ENCODE measurements at places on chromosomes 2 and 18.
A peak's percentile ranks its signal among the peaks of the same experiment; 100 is the strongest.

- DNase-seq: no peak
Measured at GRCh38 chr2:110832740-110833139, 100.4 kb downstream of the ACOXL start.

DNA sequence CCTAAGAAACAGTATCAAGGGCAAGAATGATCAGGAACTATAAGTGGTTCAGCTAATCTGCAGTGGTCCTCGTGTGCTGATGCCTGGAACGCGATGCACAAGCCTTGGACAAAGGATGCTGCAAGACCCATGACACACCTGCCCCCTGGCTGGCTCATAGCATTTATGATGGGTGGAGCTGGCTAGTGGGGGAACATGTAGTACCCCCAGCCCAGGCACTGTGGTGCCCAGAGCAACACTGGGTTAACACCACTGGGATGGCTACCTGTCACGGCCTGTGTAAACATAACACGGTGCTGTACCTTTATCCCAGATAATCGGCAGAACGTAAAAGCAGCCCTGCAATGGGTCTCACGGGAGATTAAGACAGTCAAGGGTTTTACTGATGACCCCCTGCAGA is 60.3 kb upstream of the PEX13 start:
- DNase-seq: no peak

DNA sequence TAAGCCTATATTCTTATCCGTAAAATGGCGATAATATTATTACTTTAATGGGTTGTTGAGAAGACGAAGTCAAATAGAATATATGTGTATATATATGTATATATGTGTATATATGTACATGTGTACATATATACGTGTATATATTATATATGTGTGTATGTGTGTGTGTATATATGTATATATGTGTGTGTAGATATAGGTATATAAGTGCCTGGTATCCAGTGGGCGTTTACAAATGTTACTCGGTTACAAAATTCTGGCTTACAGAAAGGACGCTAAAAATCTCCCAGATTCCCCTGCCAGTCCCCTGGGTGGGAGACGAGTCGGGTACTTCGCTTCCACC is 295 bp upstream of the MTX2 start:
- DNase-seq: no peak

- no peak for DNase-seq
Measured at GRCh38 chr2:26619096-26619495, 22.1 kb downstream of the CIB4 start.

- peak; percentile 14 for DNase-seq
Measured at GRCh38 chr2:120761911-120762310, 26.2 kb downstream of the GLI2 start.

GRCh38 chr2:36798724-36799123 is 102.2 kb downstream of the VIT start:
- no peak for DNase-seq

- no peak for DNase-seq
Measured at GRCh38 chr2:62576276-62576939, 70.4 kb upstream of the TMEM17 start.

DNA sequence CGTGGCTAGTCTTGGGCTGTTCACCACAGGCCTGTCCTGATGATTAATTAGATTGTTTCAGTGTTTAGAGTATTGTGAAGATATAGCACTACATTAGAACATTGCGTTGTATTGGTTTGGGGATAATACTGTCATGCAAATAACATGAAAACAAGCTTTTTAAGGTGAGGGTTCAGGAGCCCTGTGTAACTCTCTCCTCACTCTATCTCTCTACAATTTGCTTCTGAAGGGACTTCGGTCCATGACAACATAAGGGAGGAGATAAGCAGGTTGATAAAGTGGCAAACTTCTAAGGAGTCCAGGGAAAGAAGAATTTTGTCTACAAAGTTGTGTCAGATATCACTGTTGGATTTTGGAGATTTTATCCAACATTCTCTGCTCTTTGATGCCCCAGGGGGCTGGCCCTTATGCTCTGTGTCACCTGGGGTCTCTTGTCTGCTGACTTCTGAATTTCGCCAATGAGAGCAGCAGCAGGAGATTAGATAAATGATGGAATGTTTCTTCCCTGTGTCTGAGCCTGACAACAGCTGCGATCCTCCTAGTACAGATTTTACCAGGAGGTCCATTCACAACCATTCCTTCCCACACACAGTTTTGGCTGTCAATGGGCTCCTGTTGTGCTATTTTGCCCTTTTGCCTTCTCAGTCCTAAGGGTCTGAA is 3.3 kb downstream of the TNP1 start:
- no peak for DNase-seq

DNA sequence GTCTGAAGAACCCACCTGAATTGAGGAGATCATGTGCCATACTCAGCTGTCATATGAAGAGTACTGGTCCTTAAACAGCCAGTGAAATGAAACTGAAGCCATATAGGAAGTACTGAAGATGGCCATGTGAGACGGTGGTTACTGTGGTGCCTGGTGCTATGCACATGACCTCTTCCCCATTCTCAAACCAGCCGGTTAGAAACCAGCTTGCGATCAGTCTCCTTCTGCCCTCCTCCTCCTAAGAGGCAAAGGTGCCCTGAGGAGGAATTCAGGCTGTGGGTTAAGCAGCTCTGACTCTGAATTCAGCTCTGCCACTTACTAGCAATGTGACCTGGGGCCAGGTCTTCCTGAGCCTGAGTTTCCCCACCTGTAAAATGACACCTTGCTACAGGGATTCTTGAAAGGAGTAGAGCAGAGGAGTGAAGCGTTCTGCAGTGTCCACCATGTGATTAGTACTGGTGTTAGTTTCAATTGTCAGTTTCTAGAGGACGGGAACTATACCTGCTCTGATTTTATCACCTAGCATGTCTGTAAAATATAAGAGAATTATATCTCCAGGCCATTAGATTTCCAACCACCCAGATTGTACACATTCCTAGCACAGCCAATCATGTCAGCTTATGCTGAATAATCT is 5.1 kb downstream of the FECH start:
- DNase-seq: no peak

- DNase-seq: no peak
Measured at GRCh38 chr2:10201201-10201600, 78.7 kb downstream of the RRM2 start.

GRCh38 chr2:120735746-120736170 is at the start of gene GLI2:
Gene GLI2 (plus strand): TSS chr2:120735868. CDS start chr2:120797321, 61,453 bp downstream.
- peak; percentile 63 for DNase-seq

GRCh38 chr2:98835831-98836385 is 100.1 kb downstream of the CRACDL start:
- DNase-seq: no peak

DNA sequence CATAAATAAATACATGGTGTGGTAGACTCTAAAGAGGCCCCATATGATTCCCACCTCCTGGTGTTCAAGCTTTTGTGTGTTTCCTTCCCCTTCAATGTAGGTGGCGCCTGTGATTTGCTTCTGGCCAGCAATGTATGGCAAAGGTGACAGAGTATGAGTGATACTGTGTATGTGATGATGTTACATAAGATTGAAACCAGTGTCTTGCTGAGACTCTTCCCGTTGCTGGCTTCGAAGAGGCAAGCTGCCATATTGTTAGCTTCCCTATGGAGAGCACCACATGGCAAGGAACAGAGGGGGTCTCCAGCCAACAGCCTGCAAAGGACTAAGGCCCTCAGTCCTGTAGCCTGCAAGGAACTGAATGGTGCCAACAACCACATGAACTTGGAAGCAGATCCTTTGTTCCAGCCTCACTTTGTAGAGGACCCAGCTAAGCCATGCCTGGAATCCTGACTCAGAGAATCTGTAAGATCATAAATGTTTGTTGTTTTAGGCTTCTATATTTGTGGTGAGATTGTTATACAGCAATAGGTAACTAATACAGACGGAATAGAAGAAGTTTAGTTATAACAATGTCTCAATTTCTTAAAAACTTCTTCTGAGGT is 1.7 kb upstream of the SMAD4 start:
- DNase-seq: peak; percentile 31

DNA sequence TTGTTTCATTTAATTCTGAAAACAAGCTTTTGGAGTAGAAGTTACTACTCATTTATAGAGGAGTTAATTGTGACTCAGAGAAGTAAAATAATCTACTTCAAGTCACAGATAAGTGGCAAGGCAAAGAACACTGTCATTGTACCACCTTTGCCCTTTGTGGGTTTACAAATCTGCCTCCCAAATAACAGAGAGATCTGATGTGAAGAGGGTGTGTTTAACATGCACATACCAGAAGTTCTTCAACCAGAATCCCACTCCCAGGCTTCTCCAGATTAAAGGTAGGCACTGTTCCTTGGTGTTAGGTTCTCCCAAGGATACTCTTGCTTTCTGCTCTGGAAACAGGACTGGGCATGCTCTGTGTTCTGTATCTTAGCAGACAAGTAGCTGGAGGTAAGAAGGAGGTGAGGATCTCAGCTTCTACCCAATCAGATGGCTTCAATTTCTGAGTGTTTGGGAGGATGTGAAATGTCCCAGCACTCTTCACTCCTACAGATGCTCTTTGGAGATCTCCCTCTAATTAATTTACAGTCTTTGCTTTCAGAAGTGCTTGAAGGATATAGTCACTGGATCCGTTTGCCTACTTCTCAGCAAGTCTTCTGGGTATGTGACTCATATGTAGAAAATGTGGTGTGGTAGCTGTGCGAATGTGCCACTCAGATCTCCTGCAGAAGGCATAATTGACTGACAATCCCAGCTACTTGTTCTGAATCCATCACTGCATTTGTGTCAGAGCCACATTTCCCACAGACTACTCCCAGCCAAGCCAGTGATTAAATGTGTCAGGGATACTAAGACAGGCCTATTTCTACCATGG is 111.1 kb downstream of the KLHL14 start:
- no peak for DNase-seq

DNA sequence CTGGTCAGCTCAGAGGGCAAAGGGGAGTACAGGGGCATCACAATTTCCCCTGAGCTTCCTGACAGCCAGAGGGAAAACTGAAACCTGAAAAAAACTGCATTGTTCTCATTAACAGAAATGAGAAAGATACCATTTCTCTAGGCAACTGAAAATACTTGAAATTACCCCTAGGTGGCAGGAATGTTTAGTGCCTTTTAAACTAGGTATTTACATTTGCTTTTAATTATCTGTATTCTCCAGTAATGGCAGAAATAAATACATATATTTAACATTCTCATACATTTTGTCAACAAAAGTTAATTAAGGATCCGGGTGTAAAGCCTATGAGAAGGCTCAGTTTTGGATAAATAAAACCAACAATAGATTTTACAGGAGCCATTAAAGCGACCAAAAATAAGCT is 34.5 kb downstream of the RPL31 start:
- DNase-seq: no peak

- peak; percentile 38 for DNase-seq
Measured at GRCh38 chr2:47907039-47907781, 912 bp upstream of the FBXO11 start.

- DNase-seq: no peak
Measured at GRCh38 chr2:61356958-61357350, 113.9 kb downstream of the USP34 start.

DNA sequence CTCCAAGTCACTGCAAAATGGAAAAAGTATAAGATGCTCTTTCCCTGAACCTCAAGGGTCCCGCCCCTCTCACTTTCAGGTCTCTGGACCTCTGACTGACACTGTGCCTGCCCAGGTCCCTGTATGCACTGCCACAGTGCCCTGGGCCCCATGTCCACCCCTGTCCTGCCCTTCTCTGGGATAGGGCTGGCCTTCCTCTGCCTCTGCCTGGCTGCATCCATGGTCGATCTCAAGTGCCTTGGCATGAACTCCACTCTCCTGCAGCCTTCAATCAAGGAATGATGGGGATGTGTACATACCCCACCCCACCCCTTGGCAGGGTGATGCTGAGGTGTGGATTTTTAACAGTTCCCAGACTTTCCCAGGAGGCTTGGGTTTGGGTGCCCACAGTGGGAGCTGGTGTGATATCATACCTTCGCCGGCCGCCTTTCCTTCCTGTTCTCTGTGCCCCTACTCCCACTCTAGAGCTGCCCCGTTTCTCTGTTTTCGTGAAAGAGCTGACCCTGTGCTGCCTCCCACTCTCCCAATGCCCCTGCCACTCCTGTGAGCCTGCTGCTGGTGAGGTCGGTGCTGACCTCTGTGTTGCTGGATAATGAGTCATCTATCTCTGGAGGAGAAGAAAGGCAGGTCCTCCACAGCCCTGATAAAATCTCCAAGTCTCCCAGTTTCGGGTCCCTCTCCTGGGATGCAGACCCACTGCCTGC is 18.9 kb downstream of the PTPN18 start:
- DNase-seq: no peak

- DNase-seq: no peak
Measured at GRCh38 chr18:43170586-43170985, 55.1 kb upstream of the RIT2 start.

DNA sequence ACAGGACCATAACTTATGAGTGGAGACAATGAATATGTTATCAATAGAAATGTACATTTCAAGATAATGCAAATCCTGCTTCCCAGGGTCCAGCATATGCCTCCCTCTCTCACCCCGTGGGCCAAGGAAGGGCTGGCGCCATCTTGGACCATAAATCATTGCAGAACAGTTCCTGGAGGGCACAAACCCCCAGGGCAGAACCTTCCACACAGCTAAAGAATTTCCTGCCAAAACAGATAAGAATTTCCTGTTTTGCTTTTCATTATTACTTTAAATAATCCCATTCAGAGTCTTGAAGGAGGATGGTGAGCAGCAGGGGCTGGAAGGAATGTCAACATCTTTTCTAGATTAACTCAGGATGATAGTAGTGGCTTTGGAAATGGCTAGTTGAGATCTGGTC is 53.7 kb downstream of the EHD3 start:
- no peak for DNase-seq

GRCh38 chr2:133213651-133214050 is 354.6 kb downstream of the NCKAP5 start:
- DNase-seq: no peak

GRCh38 chr2:48180557-48180956 is 274.3 kb upstream of the FBXO11 start:
- DNase-seq: no peak

- no peak for DNase-seq
Measured at GRCh38 chr2:47313728-47314127, 89.2 kb upstream of the MSH2 start.

- no peak for DNase-seq
Measured at GRCh38 chr2:41314511-41315070, 733.2 kb upstream of the PKDCC start.

GRCh38 chr18:2906704-2907549 is 60.1 kb downstream of the EMILIN2 start:
- DNase-seq: peak; percentile 54

DNA sequence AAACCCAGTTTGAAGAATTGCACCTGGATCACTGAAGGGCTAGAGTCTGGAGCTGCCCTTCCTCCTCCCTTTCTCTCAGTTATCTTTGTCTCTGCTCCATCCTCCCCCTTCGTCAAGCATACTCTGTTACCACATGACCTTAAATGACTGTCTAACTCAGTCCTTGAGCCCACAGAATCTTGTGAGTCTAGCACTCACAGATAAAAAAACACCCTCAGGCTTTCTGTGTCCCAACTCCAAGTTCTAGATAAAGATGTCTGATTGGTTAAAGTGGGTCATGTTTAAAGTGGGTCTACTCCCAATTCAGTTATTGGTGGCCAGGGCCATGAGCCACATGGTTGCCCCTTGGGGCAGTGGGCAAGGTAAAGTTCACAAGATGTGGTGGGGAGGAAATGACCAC is 53.5 kb upstream of the CYP1B1 start:
- DNase-seq: no peak

GRCh38 chr18:58955738-58956137 is 91.1 kb downstream of the ZNF532 start:
- no peak for DNase-seq

GRCh38 chr18:8368512-8369217 is 240.6 kb upstream of the RAB12 start:
- no peak for DNase-seq

- DNase-seq: no peak
Measured at GRCh38 chr2:141899740-141900139, 231.1 kb downstream of the LRP1B start.

GRCh38 chr2:12320991-12321641 is 395.6 kb upstream of the TRIB2 start:
- no peak for DNase-seq

GRCh38 chr2:198314559-198315153 is 510.3 kb downstream of the PLCL1 start:
- no peak for DNase-seq

Measured in left colon (tissue), 2 donors.